Lung microvascular endothelial cell (primary cell): ENCODE measurements at places on chromosomes 4 and X.

DNA sequence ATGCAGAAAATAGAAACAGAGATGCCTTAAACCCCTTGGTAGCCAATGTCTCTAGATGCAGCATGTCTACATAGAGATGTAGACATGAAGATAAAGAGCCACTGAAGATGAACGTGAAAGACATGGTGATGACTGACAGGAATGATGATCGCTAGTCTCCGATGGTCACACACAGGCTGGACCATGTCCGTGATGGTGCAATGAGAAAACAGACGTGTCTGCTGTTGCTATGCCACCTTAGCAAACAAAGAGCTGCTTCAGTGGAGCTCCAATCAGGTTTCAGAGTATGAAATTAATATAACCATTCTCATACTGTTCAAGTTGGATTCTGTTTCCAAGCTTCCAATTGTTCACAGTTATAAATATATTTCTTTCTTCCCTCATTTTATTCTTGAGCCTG is 256.5 kb downstream of the CAMK2D start:
- DNase-seq: no peak

- DNase-seq: no peak
These were observed 606.8 kb upstream of the KLHL4 start for GRCh38 chrX:86910602-86911311.

GRCh38 chr4:11496351-11496829 is 67.7 kb upstream of the HS3ST1 start:
- DNase-seq: no peak

DNA sequence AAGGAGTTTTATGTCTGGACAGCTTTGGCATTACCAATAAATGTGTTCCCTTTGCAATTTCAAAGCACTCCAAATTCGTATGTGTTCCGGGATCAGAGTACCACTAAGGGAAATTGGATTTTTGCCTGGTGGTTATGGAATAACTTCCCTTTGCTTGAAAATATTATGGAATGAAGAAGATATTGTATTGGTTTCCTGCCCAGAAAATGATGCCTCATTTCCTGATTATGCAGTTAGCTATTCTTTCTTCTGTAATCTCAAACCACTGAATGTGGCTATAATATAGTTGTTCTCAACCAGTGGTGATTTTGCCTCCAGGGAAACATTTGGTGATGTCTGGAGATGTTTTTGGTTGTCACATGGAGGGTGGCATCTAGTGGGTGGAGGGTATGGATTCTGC is 142.9 kb downstream of the PCDH7 start:
- DNase-seq: peak; percentile 23

DNA sequence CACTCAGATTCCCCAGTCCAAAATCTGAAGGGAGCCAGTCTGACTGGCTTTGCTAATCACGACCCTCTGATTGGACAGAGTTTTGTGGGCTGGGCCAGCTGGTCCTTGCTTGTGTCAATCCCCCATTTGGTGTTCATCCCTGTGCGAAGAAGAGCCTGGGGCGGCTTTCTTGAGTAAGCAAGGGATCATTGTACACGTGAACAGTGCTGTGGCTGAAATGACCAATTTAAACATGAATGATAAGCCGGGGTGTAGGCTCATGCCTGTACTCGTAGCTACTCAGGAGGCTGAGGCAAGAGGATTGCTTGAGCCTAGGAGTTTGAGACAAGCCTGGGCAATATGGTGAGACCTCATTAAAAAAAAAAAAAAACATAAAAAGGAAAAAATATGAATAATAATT is 379.1 kb downstream of the RAPGEF2 start:
- DNase-seq: no peak

DNA sequence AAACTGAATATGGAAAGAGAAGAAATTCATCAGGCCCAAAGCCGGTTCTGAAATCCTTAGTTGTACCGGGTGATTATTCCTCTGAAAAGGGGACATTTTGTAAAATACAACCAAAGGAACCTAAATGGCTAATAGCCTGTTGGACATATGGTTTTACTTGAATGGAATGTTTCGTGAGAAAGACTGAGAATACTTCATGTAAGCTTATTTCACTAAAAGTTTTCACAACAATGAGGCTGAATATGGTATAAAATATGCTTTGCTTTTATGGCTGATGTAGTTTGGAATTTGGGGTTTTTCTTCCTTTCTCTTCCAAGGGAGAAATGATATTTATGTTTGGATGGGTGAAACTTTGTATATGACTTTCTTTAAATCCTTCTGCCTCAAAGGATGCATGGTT is 2.7 kb downstream of the GRIA3 start:
- no peak for DNase-seq

- no peak for DNase-seq
These were observed 793 bp downstream of the GRIA3 start for GRCh38 chrX:123184866-123185276.

DNA sequence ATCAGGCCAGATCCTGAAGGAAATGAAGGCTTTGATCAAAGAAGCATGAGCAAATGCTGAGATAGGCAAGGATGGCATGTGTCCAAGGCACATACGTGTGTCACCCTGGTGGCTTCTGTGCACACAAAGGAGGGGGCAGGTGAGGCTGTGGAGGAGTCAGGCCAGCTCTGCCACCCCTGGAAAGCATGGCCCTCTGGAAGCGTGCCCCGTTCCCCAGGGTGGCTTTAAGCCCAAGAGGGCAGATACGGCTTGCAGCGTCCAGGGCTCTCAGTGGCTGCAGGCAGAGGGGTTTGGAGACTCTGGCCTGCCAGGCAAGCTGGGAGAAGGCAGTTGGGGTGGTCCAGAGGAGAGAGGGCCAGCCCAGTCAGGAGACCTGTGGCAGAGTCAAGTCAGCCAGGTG is 25.6 kb downstream of the PNMA6E start:
- DNase-seq: no peak

DNA sequence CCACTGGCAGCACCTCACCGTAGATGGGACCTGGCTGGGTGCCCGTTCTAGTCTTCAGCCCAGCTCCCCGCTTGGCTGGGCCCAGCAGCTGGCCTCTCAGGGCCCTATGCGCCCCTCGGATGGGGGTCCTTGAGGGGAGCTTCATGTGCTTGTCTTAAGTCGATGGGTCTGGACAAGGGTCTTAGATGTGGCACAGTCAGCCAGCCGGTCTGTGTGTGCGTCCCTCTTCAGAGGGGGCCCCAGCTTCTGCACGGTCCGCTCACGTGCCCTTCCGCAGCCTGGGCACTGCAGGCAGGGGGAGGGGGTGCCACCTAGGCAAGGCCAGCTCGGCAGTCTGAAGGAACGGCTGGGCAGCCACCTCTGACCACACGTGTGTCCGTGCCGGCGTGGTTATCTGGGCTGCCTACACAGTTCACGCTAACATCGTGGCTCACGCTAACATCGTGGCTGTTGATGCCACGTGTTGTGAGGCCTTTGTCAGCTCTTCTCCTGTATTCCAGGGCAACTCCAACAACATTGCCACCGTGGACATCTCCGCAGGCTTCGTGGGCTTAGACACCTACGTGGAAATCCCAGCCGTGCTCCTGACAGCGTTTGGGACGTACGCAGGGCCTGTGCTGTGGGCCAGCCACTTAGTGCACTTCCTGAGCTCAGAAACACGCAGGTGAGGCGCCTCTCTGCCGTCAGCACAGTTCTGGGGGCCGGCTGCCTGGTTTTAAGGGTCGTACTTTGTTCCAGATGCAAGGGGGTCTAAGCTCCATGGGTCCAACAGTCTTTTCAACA is 34.5 kb downstream of the PIGG start:
- no peak for DNase-seq

DNA sequence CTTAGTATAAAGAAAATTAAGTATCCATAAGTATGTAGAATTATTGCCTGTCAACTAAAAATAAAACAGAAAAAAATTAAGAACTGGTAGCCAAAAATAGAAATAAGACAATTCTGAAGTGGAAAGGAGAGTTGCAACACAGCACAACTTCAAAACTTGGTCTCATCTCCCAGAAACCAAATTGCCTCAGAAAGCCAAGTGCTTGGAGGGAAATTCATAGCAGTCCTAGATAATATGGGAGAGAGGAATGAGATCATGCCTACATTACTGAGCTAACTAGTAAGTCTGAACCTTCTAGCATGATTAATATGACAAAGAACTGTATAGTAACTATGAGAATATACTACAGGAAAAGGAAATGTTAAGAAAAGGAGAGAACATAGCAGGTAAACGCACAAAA is 256.5 kb downstream of the LDB2 start:
- no peak for DNase-seq

DNA sequence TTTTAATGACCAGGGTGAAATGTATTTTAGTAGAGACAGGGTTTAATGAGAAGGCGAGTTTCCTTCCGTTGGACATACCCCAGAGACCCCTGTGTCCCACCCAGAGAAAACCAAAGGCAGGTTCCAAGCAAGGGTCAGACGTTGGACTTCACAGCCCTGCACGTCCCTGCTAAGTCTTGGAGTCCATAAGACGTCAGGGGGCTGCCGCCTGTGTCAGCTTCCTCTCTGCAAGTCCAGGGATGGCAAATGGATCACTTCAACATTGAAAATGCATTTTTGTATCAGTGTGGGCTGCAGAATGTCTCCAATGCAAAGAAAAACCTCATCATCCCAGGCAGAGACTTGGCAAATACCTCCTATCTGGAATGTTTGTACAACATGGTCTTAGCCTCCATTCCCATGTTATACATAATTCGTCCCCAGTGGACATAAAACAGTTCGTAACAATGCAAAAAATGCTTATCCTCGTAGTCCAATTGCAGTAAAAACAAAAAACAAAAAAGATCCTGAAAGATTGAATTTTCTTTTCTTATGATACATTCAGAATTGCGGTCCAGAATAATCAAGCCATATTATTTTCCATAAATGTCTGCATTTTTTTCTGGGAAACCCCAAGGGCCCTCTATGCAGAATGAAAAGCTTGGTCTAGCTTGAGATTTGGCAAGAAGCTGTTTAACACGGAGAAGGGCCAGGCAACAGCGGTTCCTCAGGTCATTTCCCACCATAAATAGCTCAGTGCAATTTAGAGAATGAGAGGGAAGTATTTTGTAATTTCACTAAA is 190.9 kb downstream of the SHOX start:
- DNase-seq: no peak

- DNase-seq: no peak
These were observed 12.5 kb upstream of the PCYT1B start for GRCh38 chrX:24659646-24660045.
